ENCODE measurements at places on chromosomes 5 and 9. TPM values are rescaled to one million over a fixed set of nuclear protein-coding genes. Genes with fewer than 3 reads are reported as not detected.
A peak's percentile ranks its signal among the peaks of the same experiment; 100 is the strongest.

DNA sequence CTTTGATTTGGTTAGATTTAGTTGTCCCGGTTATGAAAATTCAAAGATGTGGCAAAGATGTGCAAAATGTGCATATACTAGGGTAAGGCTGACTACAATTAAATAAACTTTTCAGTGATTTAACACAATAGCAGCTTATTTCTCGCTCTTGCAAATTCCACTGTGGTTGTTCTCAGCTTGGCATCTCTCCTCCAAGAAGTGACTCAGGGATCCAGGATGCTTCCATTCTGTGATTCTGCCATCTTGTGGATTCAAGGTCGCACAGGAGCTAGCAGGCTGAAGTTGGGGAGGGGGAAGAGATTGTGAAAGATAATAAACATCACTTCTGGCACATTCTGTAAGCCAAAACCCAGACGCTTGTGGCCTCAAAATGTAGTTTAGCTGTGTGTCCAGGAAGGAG is 60.1 kb upstream of the TGFBR1 start:
- DNase-seq: no peak
- H3K36me3 ChIP-seq: no peaks in the 10 kb centered on the region
- no peak overlapping the region for H3K27ac ChIP-seq
- H3K27me3 ChIP-seq: no peaks in the 10 kb centered on the region
- H3K4me1 ChIP-seq: no peaks in the 10 kb centered on the region

DNA sequence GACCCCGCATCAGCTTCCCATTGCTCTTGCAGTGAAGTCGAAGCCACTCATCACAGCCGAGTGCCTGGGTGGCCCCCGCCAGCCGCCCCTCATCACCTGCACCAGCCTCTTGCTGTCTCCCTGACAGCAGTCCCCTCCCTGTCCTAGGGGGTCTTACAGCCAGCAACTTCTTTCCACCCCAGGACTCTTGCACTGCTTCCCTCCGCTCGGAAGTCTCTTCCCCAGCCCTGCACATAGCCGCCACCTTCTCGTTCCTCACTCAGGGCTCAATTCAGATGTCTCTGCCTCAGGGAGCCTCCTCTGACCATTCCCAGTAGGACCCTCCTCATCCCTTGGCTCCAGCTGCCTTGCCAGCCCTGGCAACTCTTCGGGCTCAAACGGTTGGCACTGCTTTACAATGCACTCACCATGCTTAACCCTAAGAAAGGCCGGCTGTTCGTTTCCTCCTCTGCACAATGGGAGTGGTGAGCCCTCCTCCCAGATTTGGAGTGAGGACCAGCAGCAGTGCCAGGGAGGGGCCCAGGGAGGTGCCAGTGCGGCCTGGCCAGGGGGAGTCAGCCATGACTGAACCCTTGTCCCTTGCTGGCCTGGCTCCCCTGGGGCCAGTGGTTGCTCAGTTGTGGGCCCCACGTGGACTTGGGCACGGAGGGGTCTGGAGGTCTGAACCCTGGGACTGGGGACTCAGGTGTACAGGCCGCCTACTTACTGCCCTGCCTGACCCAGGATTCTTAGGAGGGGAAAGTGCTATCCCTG is 6.1 kb downstream of the TCF7 start:
- no peaks in the 10 kb centered on the region for H3K36me3 ChIP-seq
- no peaks in the 10 kb centered on the region for H3K27me3 ChIP-seq
- H3K4me3 ChIP-seq: no peak overlapping the region
- no peak for DNase-seq

DNA sequence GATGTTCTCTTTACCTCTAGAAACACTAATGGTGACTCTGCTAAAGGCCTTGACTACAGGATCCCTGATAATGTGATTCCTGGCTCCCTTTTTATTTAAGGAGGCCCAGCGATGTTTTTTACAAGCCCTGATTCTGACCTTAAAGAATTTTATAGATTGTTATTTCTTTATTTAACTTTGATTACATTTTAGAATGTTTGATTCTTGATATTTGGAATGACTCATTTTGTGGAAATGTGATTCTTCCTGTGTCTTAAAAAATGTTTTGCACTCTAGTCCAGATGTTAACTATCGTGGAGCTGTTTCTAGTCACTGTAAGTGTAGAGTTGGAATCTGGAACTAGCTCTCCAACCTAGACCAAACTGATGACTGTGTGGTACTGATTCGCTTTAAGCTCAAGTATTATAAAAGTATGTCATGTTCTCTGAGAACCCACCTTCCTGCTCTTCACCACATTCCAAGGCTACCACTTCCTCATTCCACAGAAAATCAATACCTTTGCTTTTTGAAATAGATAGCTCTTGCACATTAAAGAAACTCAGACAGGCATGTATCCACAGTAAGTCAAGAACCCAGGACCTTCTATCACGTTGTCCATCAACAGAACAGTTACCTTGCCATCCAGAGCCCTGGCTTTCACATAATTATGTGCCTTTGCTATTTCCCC is 65.2 kb downstream of the JMY start:
- H3K27ac ChIP-seq: no peak overlapping the region
- no peaks in the 10 kb centered on the region for H3K27me3 ChIP-seq
- no peak overlapping the region for H3K4me3 ChIP-seq
- H3K36me3 ChIP-seq: no peaks in the 10 kb centered on the region
- DNase-seq: no peak

GRCh38 chr5:78893940-78894677 is 91.0 kb downstream of the ARSB start:
- no peak overlapping the region for H3K4me3 ChIP-seq
- H3K4me1 ChIP-seq: peaks cover 2% of the 10 kb centered on the region
- no peak for DNase-seq
- no peaks in the 10 kb centered on the region for H3K27me3 ChIP-seq
- no peak overlapping the region for H3K27ac ChIP-seq

NEUROG1 gene
- not detected for total RNA-seq

DNA sequence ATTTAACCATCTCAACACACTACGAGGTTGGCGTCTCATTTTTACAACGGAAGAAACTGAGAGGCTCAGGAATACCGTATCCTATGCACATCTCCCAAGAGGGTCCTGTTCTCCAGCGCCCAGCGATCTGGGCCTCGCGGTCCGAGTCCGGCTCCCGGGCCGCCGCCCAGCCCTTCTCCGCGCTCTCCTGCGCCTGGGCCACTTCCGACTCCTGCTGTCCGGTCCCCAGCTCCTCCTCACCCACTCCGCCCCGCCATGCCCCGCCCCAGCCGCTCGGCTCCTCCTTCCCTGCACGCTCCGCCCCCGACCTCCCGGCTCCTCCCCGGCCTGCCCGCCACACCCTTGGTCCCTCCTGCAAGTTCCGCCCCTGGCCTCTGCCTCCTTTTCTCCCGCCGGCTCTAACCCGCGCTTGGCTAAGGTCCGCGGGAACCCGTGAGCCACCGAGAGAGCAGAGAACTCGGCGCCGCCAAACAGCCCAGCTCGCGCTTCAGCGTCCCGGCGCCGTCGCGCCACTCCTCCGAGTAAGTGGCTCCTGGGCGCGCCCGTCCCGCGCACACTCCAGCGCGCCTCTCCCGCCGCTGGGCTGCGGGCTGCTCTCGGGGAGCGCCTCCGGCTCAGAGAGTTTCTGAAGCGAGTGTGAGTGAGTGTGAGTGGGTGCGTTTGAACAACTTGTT is 87.3 kb upstream of the TNFAIP8 start:
- H3K27ac ChIP-seq: peak overlapping the region; percentile 85
- no peaks in the 10 kb centered on the region for H3K27me3 ChIP-seq
- peak; percentile 95 for DNase-seq
- H3K4me1 ChIP-seq: peaks cover 1% of the 10 kb centered on the region
- no peaks in the 10 kb centered on the region for H3K36me3 ChIP-seq

DNA sequence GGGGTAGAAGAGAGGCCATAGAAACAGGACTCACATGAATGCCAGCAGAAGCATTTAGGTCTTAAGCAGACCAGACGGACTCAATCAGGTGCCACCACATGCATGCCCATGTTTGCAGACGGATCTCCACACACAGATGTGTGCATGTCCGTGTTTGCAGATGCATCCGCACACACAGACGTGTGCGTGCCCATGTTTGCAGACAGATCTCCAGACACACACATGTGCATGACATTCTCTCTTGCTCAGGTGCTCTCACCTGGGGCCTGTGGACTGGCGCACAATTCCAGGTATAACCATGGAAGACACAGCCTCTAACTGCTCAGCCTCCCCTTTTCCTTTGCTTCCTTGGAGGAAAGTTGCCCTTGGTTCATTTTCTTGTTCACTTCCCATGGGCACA is 148.3 kb downstream of the CACNA1B start:
- no peak for DNase-seq
- no peaks in the 10 kb centered on the region for H3K27me3 ChIP-seq
- H3K36me3 ChIP-seq: no peaks in the 10 kb centered on the region
- H3K27ac ChIP-seq: no peak overlapping the region
- no peak overlapping the region for H3K4me3 ChIP-seq

MBLAC2 gene
- total RNA-seq: 9.4 TPM

DNM1 gene
- total RNA-seq: 10.4 TPM

WDR31 gene
- 5.3 TPM for total RNA-seq

- DNase-seq: no peak
- H3K27ac ChIP-seq: no peak overlapping the region
- no peak overlapping the region for H3K4me3 ChIP-seq
- H3K4me1 ChIP-seq: no peaks in the 10 kb centered on the region
- H3K36me3 ChIP-seq: no peaks in the 10 kb centered on the region
Measured at GRCh38 chr9:135095470-135096407, 8.3 kb downstream of the OLFM1 start.

RGP1 gene
- total RNA-seq: 25.0 TPM

DNA sequence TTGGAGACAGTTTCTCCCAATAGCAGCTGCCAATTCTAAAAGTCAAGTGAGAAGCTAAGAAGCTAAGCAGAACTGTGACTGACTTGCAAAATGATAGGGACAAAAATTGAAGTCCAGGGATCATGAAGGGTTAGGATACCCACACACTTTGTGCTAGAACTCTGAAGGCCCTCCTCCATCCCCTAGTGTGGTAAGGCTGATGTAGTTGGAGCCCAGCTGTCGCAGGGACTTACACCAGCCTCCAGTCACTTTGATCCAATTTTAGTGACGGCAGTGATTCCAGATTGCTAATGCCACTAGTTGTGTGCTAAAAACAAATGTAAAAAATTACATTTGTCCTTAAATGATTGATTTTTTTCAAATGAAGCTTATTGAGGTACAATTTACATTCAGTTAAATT is 742.7 kb upstream of the ZNF608 start:
- H3K27ac ChIP-seq: no peak overlapping the region
- DNase-seq: no peak
- H3K4me1 ChIP-seq: peaks cover 8% of the 10 kb centered on the region
- H3K36me3 ChIP-seq: no peaks in the 10 kb centered on the region
- no peaks in the 10 kb centered on the region for H3K27me3 ChIP-seq

DNA sequence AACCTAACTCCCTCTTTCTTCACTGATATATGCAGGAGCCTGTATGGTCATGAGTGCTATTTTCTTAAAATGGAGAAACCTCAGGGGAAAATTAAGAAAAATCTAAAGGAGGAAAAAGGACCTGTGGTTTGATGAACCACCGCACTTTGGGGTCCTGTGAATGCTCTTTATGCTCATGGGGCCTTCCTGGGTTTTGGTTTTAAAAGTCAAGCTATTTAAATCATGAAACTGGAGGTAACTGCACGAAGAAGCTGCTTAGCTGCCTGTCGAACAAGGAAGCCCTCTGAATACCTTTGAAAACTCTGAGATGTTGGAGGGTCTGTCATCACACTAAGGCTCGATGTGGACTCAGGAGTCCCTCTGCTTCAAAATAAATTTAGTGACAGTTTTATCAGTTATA is 564.5 kb upstream of the ADAMTS16 start:
- no peaks in the 10 kb centered on the region for H3K27me3 ChIP-seq
- H3K27ac ChIP-seq: no peak overlapping the region
- no peak overlapping the region for H3K4me3 ChIP-seq
- DNase-seq: no peak
- H3K36me3 ChIP-seq: no peaks in the 10 kb centered on the region
- no peaks in the 10 kb centered on the region for H3K4me1 ChIP-seq

- DNase-seq: no peak
- no peaks in the 10 kb centered on the region for H3K27me3 ChIP-seq
- no peak overlapping the region for H3K27ac ChIP-seq
- H3K4me3 ChIP-seq: no peak overlapping the region
- no peaks in the 10 kb centered on the region for H3K4me1 ChIP-seq
- no peaks in the 10 kb centered on the region for H3K36me3 ChIP-seq
Measured at GRCh38 chr5:11803436-11803835, 100.8 kb downstream of the CTNND2 start.

DNA sequence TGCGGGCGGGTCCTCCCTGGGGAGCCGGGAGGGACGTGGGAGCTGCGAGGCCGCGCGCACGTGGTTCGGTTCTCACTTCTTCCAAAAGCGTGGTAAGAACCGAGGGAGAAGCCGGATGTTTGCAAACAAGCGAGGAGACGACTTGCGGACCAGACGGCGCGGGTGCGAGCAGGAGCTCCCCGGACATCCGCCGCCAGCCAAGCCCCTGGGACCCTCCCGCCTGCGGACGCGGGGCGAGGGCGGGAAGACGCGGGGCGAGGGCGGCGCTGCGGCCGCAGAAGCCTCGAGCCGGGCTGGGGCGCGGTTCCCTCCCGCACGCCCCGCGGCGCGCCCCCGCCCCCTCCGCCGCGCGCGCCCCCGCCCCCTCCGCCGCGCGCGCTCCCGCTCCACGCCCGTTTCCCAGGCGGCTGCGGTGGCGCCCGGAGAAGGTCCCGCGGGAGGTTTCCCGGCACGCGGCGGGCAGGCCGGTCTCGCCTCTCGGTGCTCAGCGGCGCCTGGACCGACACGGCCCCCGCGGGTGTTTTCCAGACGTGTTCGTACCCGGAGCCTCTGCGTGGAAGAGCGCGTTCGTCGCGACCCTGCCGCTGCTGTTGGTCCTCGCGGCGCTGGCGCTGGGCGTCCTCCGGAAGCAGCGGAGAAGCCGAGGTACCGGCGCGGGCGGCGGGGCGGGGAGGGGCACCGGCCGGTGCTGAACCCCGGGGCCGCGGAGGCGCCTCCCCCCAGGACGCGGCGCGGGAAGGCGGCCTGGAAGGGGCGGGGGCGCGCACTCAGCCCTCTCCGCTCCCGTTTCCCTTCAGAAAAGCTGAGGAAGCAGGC is 12.8 kb downstream of the BTNL9 start:
- no peaks in the 10 kb centered on the region for H3K36me3 ChIP-seq
- H3K27ac ChIP-seq: no peak overlapping the region
- DNase-seq: no peak
- H3K4me1 ChIP-seq: peaks cover 3% of the 10 kb centered on the region

GFI1B gene
- not detected for total RNA-seq

GRCh38 chr5:98793223-98793622 is 19.8 kb downstream of the RGMB start:
- H3K27me3 ChIP-seq: no peaks in the 10 kb centered on the region

GRCh38 chr5:54689411-54690251 is 172.1 kb downstream of the SNX18 start:
- H3K27me3 ChIP-seq: no peaks in the 10 kb centered on the region
- H3K27ac ChIP-seq: no peak overlapping the region
- DNase-seq: no peak
- no peak overlapping the region for H3K4me3 ChIP-seq

- no peak overlapping the region for H3K4me3 ChIP-seq
- H3K27me3 ChIP-seq: no peaks in the 10 kb centered on the region
- H3K36me3 ChIP-seq: no peaks in the 10 kb centered on the region
- H3K27ac ChIP-seq: no peak overlapping the region
- DNase-seq: no peak
- H3K4me1 ChIP-seq: no peaks in the 10 kb centered on the region
Measured at GRCh38 chr5:9295466-9295801, 250.4 kb downstream of the SEMA5A start.

Measured in ovary (tissue), 10 donors.